ENCODE measurements at places on chromosomes 3 and 15.

- no peak for DNase-seq
Measured at GRCh38 chr3:23046536-23046935, 156.6 kb upstream of the UBE2E2 start.

DNA sequence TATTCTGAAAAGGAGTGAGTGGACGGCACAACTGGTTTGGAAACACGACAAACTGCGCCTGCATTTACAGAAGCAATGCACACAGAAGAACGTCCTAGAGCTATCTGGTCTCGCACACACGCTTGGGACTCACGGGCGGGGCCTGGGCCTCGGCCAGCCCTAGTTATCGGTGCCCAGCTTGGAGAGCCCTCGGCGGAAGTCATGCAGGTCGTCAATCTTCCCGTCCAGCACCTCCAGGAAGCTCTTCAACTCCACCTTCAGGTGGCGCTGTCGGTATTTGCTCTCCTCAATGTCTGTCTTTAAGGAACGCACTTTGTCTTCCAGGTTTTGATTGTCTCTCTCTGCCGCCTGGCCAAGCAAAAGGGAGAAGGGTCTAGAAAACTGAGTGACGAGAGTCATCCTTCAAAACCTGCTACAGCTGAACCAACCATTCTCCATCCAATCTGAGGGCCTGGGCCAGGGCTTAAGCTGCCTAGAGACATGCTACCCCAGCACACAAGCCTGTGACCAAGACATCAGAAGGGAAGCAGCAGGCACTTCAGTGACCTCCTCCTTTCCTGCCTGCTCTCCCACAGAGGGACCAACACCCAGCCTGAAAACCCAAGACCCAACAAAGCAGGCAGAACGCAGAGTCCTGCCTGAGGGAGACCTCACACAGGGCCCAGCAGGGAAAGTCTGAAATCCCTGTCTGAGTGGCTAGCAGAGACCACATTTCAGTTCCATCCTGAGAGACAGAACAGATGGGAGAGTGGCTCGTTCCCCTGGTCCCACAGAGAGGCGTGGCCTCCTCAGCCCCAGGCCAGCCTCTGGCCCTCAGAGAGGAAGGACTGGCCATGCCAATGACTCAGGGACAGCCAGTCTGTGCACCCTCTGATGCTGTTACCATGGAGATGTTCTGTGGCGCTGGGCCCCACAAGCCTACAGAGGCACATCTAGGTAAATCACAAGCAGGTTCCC lies 40.4 kb downstream of the WHAMM start:
- DNase-seq, result no peak

DNA sequence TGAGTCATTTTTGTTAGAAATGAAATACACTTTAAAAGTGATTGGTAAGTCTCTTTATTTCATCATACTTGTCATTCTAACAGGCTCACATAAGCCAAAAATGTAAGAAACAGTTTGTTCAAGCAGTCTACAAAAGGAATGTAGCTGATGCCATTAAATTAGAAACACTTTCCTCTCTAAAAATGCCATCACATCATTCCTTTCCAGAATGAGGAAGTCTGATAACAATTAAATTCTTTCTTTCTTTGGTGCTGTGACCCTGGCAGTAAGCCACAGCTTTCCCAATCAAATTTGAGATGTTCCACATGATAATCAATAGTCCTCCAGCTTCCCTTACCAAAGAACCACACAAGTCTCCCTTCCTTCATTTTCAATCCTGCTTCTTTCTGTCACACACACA lies 9.4 kb upstream of the P2RY1 start:
- DNase-seq, result no peak

DNA sequence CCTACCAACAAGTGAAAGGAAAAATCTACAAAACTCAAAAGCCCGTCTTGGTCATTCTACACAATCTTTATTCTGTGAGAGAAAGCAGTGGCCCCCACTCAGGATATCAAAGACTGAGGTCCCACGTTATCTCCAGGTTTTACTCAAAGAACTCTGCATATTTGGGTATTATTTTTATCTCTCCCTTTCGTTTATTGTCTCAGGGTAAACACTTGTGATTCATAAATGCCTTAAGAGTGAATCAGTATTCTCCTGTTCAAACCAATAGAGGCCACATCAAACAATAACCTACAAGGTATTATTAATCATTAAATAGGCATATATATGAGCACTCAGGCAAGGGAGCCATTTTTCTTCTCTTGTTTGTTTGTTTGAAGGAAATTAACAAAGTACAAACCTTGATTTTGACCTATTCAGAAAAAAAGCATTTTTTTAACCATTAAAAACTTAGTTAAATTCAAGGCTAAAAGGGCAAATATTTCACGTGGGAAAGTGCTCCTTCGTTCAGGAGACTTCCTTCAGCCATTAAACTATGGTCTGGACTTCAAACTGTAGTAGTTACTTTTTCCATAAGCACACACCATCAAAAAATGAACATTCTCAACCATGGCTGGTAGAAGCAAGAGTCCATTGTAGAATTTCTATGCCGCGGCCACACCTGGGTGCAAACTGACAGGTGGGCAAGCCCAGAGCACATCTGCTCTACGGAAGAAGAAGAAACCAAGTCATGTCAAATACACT lies 13.9 kb upstream of the HES1 start:
- DNase-seq, result no peak

DNA sequence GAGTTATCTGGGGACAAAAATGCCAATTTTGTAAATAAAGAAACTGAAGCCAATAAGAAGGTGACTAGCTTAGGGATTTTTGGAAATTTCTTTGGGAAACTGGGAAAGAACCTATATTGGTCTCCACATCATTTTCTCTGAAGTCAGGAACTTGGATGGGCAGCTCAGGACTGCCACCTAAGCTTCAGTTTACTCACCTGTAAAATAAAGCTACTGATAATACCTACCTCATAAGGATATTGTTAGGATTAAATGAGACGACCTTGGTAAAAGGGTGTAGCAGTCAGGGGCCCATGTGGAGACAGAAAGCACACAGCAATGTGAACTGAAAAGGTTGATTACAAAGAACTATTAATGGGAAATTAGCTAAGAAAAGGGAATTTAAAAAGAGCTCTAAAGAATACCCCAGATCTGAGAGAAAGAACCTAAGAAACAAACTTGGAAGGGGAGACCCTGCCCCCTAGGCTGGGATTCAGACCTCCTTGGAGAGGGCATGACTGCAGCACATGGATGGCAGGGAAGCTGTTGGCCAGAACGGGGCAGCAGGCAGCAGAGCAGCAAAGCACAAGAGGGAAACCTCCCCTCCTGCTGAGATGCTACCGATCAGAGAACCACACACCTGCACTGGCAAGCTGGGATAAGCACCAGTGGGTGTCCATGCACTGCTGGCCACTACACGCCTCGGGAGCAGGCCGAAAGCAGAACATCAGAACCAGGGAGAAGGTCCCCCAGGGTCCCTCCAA lies 83.7 kb upstream of the THBS1 start:
- DNase-seq, result no peak

GRCh38 chr3:16520970-16521881 lies 7.7 kb upstream of the RFTN1 start:
- no peak for DNase-seq

- no peak for DNase-seq
Measured at GRCh38 chr3:20846832-20847231, 660.8 kb upstream of the SGO1 start.

- DNase-seq, result no peak
Measured at GRCh38 chr15:68413363-68414205, 18.4 kb downstream of the ITGA11 start.

DNA sequence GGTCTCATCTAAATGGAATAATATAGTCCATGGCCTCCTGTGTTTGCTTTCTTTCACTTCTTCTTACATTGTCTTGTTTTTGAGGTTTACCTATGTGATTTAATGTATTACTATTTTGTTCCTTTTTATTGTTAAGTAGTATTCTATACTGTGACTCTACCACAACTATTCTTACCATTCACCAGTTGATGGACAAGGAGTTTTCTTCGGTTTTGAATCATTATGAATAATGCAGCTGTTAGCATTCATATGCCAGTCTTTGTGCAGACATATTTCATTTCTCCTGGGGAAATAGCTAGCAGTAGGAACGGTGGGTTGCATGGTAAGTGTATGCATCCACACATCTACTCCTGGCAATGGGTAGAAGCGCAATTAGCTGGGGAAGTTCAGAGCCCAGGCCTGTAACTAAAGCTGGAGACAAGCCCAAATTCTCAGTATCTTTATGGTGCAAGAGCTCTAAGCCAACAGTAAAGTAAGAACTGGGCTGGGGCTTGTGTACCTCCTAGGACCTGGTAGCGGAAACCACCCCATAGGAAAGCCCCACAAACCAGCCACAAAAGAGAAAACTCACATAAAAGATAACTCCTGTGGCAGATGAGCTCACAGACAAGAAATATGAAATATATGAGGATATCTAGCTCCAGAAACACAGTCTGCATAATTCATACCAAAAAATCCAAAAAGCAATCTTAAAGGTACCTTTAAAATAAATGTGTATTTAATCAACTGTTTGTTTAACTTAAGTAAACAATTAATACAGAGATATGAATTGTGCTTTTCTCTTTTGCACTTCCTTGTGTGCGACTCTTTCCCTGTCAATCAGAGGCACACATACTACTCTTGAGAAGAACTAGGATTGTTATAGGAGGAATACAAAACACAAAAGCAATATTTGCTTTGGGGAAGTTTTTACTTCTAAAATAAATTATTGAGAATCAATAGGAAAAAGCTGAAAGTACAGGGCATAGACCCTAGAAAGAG lies 2.7 kb upstream of the CSTA start:
- no peak for DNase-seq

DNA sequence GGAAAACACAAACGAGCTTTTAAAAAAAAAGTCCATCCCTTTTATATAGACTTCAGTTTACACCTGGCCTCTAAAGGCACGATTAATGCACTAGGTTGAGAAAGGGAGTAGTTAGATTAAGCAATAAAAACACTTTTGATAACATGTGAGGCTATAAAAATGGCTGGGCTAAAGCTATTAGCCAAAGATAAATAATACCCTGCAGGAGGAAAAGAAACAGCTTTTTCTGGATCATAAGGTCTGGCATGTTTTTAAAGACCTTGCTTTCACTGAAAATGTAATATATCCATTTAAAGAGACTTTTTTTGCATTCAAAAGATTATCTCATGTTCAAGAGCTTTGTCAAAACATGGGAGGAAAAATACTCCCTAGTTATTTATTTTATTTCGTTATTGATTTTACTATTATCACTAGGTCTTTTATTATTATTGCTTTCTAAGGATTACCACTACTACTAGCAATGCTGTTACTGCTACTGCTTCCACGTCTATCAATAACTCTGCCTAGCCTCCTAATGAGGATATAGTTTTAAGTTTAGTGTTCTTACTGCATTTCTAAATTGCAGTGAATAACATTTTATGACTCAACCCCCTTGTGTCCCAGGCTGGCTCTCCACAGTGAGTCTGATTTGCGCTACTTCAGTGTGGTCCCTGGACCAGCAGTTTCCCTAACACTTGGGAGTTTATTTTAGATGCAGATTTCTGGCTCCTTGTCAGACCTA lies 93.4 kb downstream of the THRB start:
- no peak for DNase-seq

DNA sequence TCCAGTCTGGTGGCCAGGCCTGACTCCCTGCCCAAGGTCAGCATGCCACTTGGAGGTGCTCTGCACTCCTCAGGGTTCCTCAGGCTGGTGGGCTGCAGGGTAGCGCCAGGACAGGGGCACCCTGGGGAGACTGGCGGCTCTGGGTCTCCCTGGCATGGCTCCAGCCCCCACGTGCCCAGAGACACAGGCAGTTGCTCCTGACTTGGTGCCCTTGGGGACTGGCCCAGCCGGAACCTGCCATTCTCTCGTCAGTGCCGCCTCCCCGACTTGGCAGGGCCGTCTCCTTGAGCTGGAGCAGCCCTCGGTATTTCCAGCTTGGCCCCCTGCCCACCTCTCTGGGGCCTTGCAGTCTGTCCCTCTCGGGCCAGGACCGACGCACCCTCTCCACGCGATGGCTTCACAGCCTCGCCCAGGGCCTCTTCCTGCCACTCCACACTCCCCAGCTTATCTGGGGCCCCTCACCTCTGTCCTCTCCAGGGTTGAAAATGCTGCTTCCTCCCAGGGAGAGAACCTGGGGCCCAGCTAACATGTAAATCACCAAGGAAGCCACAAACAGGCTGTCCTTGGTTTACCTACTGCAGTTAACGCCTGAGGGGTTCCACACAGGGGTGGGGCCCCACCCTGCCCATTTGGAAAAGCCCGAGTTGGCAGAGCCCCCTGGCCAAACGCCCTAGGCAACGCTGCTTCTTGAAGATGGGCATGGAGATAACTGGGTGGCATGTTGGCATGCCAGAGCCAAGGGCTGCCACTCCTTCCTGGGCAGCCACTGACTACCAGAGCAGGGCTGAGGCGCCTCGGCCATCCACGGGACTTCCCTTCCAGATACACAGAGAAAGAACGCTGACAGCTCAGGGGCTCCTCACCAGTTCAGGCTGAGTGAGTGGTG lies 61.4 kb downstream of the SMAD6 start:
- no peak for DNase-seq

- no peak for DNase-seq
Measured at GRCh38 chr15:77697893-77698292, 65.2 kb upstream of the LINGO1 start.

- no peak for DNase-seq
Measured at GRCh38 chr15:23860290-23861245, 173.5 kb upstream of the NDN start.

- no peak for DNase-seq
Measured at GRCh38 chr3:58899159-58899952, 150.5 kb downstream of the CFAP20DC start.

- no peak for DNase-seq
Measured at GRCh38 chr3:16313886-16314645, 49.1 kb downstream of the OXNAD1 start.

DNA sequence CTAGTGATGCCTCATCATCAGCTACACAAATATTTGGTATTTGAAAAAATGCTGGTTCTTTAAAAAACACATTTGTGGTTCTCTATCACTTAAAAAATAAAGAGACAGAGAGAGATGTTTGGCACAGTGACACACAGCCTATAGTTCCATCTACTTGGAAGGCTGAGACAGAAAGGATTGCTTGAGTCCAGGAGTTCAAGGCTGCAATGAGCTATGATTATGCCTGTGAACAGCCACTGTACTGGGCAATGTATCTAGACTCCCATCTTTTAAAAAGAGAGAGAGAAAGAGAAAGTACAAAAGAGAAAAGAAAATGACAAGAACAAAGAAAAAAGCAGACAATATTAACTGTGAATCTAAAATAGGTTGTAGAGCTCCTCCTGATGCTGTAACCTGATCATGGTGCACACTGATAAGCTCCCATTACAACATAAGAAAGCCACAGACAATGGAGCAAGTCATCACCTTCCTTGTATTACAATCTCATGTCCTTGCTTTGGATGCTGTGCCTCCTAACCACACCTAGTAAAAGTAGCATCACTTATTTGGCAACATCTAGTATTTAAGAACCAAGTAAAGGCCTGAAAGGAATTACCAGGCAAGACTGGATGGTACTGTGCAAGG lies 31.7 kb upstream of the MAP4 start:
- no peak for DNase-seq

- no peak for DNase-seq
Measured at GRCh38 chr3:43748179-43748578, 57.4 kb downstream of the ABHD5 start.

DNA sequence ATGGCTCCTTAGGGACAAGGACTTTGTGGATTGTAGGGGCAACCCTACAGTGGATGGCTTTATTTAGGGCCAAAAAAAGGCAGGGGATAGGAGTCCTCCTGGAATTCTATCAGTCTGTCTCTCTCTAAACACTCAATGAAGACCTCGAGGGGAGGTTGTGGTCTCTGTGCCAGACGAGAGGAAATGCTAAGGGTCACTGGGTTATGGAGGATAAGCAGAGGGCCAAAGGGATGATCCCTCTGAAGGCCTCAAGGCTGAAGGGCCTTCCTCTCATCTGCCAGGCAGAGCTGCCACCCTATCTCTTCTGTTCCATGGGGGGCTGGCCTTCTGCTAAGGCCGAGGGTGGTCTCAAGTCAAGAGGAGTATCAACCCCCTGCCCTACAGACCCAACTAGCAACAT lies 27.0 kb downstream of the PLXNB1 start:
- no peak for DNase-seq
